ENCODE measurements at places on chromosomes 5 and 9.

DNA sequence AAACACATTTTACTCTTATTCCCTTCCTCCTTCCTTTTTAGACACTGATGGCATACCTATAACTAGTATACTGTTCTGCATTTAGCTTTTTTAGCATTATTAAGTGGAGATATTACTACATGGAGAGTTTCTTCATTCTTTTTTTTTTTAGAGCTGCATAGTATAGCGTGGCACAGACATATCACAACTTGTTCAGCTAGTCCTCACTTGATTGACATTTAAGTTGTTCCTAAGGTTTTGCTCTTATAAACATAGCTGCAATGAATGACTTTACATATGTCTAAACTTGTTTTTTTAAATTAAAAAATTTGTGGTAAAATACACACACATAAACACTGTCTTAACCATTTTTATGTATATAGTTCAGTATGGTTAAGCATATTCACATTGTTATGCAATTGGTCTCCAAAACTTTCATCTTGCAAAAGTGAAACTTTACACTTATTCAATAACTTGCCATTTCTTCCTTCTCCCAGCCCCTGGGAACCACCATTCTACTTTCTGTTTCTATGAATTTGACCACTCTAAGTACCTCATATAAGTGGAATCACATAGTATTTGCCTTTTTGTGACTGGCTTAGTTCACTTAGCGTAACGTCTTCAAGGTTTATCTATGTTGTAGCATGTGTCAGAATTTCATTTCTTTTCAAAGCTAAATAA lies 48.7 kb downstream of the ANKDD1B start:
- no peak for DNase-seq

GRCh38 chr5:109612278-109612905 lies 77.3 kb upstream of the MAN2A1 start:
- DNase-seq, result no peak

- no peak for DNase-seq
Measured at GRCh38 chr5:165227515-165227914, 1722.1 kb downstream of the MAT2B start.

DNA sequence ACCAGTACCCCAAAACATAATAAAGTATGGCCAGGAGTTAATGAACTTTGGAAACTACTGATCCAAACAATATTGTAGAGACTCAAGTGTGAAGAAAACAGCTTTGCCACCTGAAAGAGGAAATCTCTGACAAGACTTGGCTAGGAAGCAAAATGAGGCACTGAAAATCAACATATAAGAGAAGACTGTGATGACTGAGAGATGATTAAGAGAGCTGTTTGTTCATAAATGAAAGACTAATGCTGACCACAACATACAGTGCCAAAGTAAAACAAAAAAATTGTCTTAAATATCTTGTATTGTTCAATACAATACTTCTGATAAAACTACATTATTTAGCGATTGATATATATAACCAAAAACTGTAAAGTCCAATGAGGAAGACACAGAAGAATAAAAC lies 7.2 kb downstream of the RC3H2 start:
- no peak for DNase-seq

DNA sequence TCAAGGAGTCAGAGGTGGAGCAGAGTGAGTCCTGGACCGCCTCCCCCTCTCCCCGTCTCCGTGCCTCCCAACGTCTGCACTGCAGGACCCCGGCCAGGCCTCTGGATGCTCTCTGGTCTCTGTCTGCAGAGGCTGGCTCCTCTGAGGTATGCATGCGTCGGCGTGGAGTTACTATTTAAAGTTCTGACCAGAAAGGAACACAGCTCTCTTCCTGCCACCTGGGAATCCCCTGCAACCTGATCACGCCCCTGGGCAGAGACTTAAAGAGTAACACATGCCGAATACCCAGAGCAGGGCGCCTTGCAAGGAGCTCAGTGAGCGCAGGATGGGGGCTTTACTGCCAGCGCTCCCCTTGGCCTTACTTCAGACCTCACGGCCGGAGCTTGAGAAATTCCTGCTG lies 16.0 kb downstream of the ANXA6 start:
- DNase-seq, result peak; percentile 35

DNA sequence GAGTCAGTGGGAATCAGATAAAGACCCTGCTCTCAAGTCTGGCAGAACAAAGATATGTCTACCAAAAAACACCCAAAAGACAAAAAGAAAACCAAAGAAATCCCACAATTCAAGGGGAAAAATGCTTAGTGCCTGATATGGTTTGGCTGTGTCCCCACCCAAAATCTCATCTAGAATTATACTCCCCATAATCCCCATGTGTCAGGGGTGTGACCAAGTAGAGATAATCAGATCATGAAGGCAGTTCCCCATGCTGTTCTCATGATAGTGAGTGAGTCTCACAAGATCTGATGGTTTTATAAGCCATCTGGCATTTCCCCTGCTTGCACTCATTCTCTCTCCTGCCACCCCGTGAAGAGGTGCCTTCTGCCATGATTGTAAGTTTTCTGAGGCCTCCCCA lies 13.4 kb downstream of the FBXO10 start:
- no peak for DNase-seq

DNA sequence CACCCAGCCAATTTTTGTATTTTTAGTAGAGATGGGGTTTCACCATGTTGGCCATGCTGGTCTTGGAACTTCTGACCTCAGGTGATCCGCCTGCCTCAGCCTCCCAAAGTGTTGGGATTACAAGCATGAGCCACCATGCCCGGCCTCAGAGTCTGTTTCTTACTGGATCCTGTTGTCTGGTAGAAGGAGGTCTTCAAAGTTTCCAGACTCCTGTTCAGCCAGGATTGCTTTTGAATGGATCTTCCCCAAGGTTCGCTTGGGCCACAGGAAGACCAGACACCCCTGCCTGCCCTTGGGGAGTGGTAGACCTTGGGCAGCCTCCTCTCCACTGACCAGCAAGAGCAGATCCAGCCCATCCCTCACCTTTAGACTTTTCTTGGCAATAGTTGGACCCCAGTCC lies 7.6 kb upstream of the LCN2 start:
- no peak for DNase-seq

- DNase-seq, result no peak
Measured at GRCh38 chr9:73118286-73118685, 33.4 kb upstream of the ANXA1 start.

GRCh38 chr5:142014911-142015584 lies 2.2 kb upstream of the GNPDA1 start:
- no peak for DNase-seq

GRCh38 chr5:180792287-180792964 lies 10.2 kb downstream of the MGAT1 start:
- DNase-seq, result no peak

- no peak for DNase-seq
Measured at GRCh38 chr5:150271923-150272322, 17.6 kb downstream of the CAMK2A start.

GRCh38 chr5:116947691-116948528 lies 373.3 kb upstream of the SEMA6A start:
- DNase-seq, result no peak

- no peak for DNase-seq
Measured at GRCh38 chr5:63655043-63655442, 307.2 kb downstream of the HTR1A start.

DNA sequence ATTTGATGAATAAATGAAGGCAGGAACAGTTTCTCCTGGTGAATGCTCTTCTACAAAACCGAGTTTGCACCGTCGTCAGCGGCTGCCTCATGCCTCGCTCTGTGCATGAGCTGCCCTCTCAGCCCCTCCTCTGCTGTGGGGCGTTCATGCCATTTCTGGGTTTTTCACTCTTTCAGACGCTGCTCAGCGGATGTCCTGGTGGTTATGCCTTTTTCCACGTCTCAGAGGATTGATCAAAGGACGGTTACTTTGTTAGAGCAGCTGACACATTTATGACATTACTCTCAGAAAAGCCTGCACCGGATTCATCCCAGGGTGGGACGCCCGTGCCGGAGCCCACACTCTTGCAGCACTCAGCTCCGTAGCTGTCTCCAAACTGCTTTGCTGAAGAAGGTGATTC lies 195.9 kb upstream of the PPP1R26 start:
- no peak for DNase-seq

DNA sequence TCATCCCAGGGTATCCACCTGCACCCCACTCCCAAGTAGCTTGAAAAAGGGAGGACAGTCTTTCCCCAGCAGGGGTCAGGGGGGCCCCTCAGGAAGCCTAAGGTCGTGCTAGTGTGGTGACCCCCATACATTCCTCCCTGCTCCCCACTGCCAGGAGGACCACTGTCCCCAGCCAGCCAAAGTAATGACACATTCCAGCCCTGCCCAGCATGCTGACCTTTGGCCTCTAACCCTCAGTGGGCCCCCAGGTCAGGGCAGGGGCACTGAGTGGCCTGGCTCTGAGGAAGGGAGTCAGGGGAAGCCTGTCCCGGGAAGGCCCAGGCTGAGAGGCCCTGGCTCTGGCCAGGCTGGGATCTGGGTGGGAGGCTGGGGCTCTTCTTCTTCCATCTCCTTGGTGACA lies 8.8 kb downstream of the CPLX2 start:
- no peak for DNase-seq

GRCh38 chr9:21096172-21096900 lies 18.6 kb upstream of the IFNB1 start:
- DNase-seq, result no peak

DNA sequence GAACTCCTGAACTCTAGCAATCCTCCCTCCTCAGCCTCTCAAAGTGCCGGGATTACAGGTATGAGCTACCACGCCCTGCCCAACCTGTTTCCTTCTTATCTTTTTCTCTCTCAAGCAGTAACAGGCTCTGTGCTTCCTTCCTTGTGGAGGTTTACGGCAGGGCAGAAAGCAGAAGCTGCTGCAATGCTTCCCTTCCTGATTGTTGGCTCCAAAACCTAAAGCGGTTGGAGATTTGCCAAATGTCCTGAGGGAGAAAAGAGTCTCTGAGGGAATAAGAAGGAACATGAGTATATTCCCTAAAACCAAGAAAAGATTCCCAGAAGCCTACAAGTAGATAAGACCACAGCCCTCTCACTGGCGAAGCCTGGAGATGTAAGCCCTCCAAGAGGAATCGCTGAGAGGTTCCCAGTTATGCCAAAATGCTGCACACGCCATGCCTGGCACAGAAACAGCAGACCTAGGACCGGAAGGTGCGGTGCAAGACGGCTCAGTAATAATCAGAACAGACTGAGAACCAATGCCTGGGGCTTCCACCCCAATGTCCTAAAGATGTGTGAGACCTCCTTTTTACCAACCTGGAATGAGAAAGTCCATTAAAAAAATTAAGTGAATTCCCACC lies 73.2 kb downstream of the APTX start:
- no peak for DNase-seq

DNA sequence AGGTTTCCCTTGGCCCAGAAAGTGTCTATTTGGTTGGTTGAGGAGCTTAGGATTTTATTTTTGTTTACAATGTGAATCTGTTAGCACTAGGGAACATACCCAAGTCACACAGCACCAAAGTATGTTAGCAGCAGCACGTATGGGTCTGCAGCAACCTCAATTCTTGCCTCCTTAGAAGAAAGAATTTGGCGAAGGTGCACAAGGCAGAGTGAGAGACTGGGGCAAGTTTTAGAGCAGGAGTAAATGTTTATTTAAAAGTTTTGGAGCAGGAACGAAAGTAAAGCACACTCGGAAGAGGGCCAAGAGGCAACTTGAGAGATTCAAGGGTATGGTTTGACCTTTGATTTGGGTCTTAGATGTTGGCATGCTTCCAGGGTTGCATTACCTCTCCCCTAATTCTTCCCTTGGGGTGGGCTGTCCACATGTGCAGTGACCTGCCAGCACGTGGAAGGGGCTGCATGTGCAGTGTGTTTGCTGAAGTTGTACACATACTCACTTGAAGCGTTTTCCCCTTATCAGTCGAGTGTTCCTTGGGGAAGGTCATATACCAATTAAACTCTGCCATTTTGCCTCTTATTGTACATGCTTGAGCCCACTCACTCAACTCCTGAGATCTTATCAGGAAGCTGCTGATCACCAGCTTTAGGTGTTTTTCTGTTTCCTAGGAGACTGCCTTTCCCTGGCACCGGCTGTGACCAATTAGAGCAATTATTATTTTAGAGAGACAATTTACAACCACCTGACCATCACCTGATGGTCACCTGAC lies 64.9 kb upstream of the SHC3 start:
- no peak for DNase-seq

DNA sequence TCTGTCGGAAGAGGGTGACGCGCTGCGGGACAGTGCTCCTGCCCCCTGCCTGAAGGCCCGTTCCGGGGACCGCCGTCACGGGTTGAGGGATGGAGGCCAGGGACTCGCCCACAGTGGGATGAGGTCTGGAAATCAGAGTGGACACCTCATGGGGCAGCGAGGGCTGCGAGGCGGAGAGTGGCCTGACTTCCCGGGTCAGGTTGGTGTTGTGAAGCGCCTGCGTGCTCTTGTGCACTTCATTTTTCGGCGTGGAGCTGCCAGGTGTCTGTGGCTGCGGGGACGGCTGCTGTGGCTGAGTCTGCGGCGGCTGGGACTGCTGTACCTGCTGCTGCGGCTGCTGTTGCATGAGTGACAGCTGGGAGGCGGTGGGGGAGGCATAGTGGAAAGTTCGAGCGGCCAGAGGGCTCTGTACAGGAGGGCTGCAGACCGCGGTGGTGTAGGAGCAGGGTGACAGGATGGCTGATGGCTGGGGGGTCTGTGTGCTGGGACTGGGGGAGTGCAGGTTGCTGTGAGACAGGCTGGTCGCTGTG lies 434.1 kb downstream of the HCN1 start:
- DNase-seq, result no peak

DNA sequence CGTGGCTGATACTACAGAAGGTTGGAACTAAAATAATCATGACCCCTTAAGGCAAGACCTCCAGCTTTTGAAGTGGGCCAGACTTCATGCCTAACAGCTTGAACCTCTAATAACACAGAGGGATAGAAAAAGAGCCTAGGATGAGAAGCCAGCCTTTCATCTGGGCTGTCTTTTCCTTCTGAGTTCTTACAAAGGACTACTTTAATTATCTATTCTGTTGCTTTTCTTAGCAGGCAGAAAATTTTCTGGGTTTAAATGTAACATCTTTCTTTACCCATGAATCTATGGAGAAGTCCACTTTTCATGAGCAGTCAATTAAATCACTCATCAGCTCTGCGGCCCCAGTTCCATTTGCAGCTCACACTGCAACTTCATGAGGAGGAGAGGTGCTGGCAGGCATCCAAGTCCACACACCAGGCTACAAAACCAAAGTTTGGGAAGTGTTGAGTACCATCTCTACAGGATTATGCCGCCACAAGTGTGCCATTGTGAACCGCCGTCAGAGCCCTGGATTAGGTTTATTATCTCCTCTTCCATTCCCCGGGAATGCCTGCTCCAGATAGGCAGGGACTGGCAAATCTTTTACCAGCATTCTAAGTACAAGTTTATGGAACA lies 192.0 kb downstream of the TLE4 start:
- no peak for DNase-seq

GRCh38 chr5:42970636-42971559 lies 69.2 kb downstream of the ANXA2R start:
- no peak for DNase-seq

- no peak for DNase-seq
Measured at GRCh38 chr9:34463901-34464232, 5.3 kb downstream of the DNAI1 start.

DNA sequence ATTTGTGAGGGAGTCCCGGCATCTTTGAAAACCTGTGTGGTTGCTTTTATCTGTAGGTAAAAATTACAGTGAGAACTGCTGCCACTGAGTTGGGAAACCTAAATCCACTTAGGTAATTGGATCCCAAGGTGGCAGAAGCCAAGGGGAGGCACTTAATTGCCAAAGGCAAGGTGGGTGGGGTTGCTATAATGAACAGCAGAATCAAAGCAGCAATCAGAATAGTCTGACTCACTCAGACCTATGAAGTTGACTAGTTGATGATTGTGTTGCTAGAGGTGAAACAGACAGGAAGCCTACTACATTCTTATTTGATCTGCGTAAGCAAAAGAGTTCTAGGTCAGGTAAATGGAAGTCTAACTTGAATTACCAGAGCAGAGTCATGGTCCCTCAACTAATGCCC lies 17.3 kb upstream of the BICD2 start:
- no peak for DNase-seq

- DNase-seq, result no peak
Measured at GRCh38 chr5:62460578-62460983, 48.0 kb downstream of the IPO11 start.

All from stimulated activated CD4-positive, alpha-beta T cell treated with anti-CD3 and anti-CD28 coated beads, TNF-alpha, amount 100 ng/mL, for 1 hour (primary cell).